ENCODE measurements at places on chromosomes 7 and 10.

GRCh38 chr7:151438864-151439601 is 908 bp downstream of the CRYGN start:
- no peak for DNase-seq

DNA sequence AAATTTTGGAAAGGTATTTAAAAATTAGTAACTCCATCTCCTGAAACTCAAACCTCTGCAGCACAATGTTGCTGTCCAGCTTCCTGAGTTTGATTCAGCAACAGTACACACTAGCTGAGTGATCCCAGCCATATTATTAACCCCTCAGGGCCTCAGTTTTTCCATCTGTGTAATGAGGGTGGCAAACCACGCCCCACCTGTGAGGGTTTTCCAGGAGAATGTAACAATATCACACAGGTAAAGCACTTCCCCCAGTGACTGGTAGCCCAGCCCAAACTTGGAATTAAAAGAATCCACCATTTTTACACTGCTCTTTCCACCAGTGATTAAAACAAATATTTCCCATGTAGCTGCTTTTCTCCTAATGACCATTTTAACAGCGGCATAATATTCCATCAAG is 122.4 kb downstream of the SORBS1 start:
- no peak for DNase-seq

DNA sequence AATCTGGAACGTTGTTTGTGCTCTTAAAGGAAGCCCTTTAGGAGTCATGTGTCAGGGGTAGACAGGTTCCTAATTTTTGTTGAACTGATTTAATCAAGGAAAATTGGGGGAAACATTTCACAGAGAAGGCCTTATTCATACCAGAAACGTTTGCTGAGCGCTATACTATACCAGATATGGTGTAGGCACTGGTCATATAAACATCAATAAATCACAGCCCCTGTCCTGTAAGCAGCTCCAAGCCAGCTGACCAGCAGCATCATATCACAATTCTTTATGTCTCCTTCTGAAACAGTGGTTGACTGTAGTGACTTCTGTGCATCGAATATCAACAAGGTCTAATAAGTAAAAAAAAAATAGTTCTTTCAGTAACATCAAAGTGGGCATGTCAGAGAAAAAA is 1.1 kb downstream of the TMEM178B start:
- DNase-seq = no peak

- DNase-seq = no peak
Observed at GRCh38 chr10:131109291-131109690, 202.2 kb downstream of the TCERG1L start.

DNA sequence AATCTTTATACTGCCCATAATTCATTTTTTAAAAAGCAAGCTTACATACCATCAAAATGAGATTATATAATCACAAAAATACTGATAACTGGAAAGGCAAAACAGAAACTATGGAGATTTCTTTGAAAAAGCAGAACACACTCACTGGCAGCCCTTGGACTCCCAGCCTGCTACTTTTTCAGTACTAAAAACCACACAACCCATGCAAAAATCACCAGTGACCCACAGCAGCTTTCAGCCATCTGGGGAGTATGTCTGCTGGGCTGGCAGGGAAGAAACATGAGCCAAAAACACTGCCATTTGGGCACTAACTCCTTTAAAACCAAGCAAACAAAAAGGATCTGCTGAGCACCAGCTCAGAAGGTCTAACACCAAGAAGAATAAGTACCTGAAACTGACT is 80.0 kb upstream of the DDC start:
- no peak for DNase-seq

DNA sequence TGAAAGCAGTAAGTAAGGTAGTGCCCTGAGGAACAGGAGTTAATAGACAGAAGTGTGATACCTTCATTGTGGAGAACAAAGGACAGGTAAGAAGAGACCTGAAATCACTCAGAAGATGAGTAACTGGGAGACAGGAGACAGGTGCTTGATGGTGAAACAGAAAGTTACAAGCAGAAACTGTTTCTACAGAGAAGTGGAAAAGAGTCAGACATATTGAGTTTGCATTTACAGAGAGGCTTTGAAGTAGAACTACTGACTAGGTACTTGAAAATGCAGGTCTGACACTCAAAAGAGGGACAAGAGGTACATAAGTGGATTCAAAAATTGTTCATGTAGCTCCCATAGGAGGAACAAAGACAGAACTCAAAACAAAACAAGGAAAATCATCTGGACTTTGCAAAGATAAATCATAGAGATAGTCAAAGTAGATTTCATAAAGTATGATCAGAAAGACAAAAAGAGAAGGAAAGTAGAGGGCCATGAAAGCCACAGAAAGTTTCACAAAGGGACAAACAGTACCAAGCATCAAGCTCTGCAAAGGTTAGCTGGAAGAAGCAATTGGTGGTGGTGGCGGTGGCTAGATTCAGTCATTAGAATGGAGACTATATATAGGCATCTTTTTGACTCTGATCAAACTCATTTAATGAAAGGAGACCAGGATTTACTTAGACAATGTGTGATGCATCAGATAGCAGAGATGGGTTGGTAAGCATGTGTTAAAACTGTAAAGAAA is 198.4 kb downstream of the PCLO start:
- DNase-seq = no peak

GRCh38 chr7:135772639-135773222 is 24.1 kb upstream of the FAM180A start:
- DNase-seq = no peak

GRCh38 chr10:69866688-69867461 is 65.2 kb downstream of the COL13A1 start:
- DNase-seq = no peak

DNA sequence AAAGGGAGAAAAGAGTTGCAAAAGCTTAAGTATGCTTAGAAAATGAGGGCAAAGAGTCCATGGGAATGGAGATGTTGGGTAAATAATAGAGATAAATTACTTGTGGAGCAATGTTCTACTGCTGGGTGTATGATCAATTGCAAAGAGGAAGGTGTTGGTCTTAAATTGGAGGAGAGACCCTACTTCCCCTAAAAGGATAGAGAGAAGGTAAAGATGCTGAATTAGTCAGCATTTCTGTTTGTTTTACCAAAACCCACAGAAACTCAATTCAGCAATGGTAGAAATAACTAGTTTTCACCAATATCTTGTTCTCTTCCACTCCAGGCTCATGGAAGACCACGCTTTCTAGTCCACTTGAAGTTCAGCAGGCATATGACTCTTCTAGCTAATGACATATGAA is 32.1 kb downstream of the ASB4 start:
- no peak for DNase-seq

- no peak for DNase-seq
Observed at GRCh38 chr7:70660819-70661191, 471.1 kb upstream of the GALNT17 start.

- no peak for DNase-seq
Observed at GRCh38 chr10:104324221-104324686, 14.0 kb downstream of the ITPRIP start.

DNA sequence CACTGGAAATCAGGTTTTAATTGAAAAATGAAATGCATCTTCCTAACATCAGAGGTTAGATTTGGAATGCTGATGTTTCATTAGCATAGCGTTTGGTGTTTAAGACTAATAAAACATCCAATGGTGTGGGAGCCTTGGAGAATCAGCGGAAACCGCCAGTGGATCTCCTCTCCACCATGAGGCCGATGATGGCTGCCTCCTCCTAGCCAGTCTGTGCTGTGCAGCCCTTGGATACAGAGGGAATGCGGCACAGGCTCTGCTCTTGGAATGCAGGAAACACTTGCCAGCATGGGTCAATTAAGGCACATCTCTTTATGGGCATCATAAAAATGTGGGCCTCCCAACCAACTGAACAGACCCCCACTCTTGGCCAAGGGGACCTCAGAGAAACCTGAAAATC is 259.9 kb downstream of the GLRX3 start:
- DNase-seq = no peak

DNA sequence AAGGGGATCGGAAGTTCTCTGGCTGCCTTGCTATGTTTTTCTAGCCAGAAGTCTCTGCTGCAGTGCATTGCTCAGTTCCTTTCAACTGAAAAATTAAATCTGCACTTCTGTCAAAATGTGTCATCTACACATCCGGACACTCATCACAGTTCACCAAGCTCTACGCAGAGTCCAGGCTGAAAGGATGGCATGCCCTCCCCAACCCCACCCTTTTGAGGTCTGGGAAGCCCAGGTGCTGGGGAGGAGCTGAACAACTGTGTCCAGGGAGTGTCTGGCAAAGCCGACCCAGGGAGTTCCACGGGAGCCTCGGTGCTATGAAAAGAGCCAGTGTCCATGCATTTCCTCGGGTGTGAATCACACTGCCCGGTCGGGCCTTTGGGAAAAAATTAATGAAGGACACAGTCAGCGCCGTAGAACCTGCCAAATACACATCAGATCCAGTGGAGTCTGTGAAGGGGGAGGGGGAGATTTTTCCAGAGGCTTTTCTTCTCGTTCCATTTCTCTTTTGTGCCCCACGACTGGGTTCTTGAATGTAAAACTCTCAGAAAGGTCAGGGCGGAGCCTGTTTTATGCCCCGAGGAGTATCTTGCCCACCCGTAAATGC is 757 bp upstream of the PALS2 start:
- no peak for DNase-seq

DNA sequence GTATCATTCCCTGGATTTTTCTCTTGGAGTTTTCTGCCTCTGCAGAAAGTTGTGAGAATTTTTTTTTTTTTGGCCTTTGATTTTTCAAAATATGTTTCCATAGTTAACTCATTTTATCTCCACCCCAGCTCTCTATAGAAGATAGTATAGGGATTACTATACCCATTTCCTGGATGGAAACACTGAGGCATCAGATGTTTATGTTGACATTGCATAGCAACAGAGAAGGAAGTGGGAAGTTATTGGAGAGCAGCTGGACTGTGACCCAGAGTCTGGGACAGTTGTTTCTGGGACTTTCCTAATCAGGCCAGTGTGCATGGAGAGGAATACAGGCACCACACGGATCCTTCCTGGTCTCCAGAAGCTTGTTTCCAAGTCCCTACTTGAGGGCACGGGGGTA is 158.0 kb downstream of the CDH23 start:
- DNase-seq = no peak

GRCh38 chr10:32957341-32958084 is 517 bp downstream of the ITGB1 start:
- DNase-seq = no peak

DNA sequence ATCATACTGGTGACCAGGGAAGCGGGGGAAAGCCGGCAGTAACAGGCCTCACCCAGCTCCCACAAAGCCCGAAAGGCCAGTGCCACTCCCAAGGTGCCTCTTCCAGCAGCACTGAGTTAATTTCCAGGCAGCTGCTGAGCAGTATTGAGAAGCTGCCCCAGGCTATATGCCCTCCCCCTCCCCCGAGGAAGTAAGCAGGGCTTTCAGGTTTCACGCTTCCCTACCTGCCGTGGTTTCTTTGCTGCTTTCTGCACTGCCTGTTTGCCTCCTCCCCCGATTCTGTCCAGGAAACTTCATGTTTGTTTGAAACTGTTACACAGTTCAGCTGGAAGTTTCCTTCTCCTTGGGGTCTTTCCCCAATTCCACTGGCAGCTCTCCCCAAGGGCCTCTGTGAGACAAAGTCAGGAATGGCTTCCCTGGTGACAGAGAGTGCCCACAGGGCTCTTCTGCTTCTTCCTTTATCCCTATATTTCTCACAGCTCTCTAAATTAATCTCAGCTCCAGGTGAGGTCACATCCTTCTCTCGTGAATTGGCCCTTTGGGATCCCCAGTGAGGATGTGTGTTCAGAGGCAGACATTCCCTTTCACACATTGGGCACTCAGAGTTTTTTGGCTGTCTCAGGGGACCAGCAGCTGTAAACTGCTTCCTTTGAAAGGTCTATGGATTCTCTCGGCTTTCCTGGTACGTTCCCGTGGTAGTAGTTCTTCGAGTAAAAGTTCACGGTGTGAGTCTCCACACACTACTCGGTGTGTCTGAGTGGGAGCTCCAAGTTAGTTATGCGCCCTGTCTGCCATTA is 19.4 kb downstream of the C1GALT1 start:
- DNase-seq = no peak

DNA sequence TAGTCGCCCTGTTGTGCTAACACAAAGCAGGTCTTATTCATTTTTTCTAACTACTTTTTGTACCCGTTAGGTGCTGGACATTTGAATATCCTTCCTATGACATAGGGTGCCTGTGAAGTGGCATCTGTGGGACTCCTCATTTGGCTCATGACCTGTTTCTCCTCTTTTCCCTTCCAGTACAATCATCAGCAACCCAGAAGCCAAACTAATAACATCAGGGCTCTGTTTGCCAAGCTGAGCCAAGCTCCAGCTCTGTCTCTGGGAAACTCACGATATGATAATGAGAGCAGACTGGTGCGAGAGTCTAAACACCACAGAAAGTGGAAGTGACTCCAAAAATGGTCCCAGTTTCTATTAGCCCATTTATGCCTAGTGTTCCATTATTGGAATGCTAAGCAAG is 92.0 kb downstream of the SVIL start:
- no peak for DNase-seq

GRCh38 chr7:15594461-15594860 is 32.6 kb upstream of the AGMO start:
- no peak for DNase-seq

- no peak for DNase-seq
Observed at GRCh38 chr10:79479283-79479909, 32.9 kb upstream of the EIF5AL1 start.

GRCh38 chr10:8116474-8116873 is 62.0 kb downstream of the GATA3 start:
- no peak for DNase-seq

Data from stimulated activated CD8-positive, alpha-beta memory T cell treated with anti-CD3 and anti-CD28 coated beads, Interleukin-2, amount 100 ng/mL, for 48 hours (primary cell).